Amniotic epithelial cell (primary cell): ENCODE measurements at places on chromosomes 3 and 15.

- no peak for DNase-seq
These were observed 8.4 kb upstream of the ABHD10 start for GRCh38 chr3:111970376-111970775.

GRCh38 chr3:8845641-8846040, 76.2 kb upstream of the OXTR start:
- no peak for DNase-seq

GRCh38 chr15:37880009-37880834, 54.2 kb upstream of the TMCO5A start:
- DNase-seq: peak; percentile 72

- DNase-seq: no peak
These were observed 16.1 kb upstream of the AGBL1 start for GRCh38 chr15:86063356-86064095.

GRCh38 chr15:66955871-66956585, 109.4 kb upstream of the SMAD3 start:
- peak; percentile 63 for DNase-seq

DNA sequence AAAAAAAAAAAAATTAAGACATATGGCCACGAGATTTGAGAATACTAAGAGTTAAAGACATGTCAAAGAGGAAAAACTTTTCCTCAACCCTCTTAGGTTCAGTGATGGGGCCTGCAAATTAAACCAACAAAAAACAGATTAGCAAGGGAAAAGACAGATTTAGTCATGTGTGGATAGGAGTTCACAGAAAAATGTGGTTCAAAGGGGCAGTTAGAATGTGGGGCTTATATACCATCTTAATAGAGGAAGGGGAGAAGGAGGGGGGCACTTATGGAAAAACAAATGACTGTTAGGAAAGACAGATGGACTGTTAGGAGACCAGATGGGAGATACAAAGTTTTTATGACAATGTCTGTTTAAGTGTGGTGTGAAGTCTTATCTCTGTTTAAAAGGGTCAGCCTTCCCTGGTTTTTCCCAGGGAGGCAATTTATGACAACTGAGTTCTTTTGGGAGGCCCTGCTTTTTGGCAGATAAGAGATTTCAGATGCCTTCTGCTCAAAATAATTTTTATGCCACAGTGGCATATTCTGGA, 68.7 kb upstream of the FURIN start:
- DNase-seq: no peak

GRCh38 chr3:50347187-50347813, 1.8 kb upstream of the ZMYND10 start:
- peak; percentile 61 for DNase-seq

GRCh38 chr3:30576946-30577345, 29.5 kb upstream of the TGFBR2 start:
- DNase-seq: no peak

- peak; percentile 64 for DNase-seq
These were observed 31.3 kb downstream of the GPR176 start for GRCh38 chr15:39888809-39889208.

- DNase-seq: peak; percentile 27
These were observed 106.7 kb upstream of the SNRPN start for GRCh38 chr15:24848050-24848449.

DNA sequence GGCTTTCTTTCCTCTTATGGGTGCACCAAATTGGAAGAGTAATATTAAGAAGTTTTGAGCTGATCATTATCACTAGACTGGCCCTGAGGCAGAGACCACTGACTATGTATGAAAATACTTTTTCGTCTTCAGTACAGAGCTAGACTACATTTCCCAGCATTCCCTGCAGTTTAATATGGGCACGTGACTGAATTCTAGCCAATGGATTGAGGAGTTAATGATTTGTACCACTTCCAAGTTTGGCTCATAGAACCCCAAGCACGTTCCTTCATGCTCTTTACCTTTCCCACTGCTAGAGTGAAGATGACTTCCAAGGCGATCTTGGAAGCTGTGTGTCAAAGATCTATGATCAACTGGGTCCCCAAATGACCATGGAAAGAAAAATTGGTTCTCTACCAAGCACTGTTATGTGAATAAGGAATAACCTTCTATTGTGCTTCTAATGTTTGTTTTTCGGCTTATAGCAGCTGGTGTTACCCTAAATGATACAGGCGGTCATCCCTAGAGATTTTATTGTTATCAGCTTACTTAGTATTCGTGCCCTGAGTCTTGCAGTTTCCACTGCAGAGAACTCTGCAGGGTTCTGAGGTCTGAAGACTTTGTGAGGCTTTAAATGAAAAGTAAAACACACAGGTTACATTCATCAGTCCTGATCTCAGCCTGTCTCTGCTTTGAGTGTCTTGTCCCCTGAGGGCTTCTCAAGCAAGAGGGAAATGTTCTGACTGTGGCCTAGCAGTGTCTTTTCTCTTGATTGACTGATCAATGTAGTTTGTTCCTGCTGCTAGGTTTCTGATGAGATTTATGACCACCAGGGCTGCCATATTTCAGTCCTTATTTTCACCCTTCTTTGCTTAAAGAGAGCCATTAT, 486.8 kb downstream of the PDCD6IP start:
- no peak for DNase-seq

- no peak for DNase-seq
These were observed 12.0 kb upstream of the LMAN1L start for GRCh38 chr15:74800559-74801094.

DNA sequence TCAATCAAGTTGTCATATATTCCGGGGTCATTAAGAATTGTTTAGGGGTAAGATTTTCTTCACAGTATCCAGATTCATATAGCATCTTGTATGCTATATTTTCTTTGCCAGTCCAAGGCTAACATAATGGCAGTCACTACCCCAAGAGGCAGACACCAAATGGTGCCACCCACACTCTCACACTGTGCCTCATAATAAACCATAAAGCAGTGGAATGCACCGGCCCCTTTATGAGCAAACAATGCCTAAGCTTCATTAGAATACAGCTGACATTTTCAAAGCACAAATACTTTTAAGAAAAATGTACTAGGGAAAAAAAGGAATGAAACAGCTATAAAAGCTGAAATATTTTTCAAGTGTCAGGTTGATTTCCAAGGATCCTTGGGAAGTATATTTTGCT, 121.6 kb downstream of the TFDP2 start:
- peak; percentile 55 for DNase-seq

DNA sequence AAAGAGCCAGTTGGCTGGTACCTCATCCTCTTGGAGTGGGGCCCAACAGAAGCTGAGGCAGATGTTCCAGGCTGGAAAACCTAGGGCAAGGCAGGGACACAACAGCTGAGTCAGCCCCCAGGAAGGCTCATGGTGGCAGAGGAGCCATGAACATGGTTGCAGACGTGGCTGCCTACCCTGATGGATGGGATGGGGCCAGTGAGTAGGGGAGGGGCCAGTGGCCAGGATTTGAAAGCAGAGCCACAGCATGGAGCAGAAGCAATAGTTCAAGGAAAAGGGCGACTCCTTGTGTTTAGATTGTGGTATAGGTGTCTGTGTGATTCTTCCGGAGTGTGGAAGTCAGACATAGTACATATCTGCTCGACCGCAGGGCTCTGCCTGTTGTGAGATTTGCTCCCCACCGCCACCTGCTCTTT, 24.2 kb downstream of the PXYLP1 start:
- DNase-seq: peak; percentile 53

- DNase-seq: no peak
These were observed 109.8 kb upstream of the TBC1D5 start for GRCh38 chr3:17852217-17852616.

DNA sequence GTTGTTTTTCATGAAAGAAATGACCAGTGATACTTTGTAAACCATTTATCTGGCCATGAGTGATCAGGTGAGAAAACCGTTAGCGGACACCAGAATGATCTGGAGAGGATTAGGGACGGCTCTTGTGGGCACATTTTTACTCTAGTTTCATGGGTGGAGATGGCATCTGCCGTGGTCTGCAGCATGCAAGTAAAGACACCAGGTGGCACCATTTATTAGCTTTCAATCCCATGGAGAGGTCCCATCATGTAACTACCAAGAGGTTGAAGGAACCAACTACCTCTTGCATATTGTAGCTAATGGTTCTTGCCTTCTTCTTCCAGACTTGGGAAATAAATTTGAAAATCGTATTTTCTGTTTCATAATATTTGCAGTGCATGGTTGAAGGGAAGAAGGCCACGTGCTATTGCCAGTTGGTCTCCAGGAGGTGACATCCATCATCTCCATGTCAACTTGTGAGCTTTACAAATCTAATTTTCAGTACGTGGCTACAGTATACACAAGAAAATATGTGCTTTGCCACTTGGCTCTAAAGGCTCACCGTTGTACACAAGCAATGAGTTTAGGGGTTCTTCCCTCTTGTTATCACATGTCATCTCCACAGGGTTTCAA, 1.5 kb upstream of the MAPKBP1 start:
- DNase-seq: peak; percentile 76

DNA sequence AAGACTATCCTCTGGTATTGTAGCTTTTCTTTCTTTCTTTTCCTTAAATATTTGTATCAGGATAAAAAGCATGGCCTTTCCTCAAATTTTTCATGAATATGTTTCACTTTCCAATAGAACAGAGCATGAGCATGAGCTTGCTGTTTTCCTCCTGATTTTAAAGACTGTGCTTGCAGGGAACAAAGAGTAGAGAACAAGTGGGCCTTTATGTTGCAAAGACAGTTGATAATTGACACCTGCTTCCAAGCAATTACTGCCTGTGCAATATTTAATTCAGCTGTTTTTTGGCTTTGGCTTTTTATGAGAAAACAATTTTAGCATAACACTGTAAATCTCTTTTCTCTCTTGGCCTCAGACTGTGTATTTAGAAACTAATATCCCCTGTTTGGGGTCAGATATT, 263.6 kb upstream of the AZI2 start:
- no peak for DNase-seq

DNA sequence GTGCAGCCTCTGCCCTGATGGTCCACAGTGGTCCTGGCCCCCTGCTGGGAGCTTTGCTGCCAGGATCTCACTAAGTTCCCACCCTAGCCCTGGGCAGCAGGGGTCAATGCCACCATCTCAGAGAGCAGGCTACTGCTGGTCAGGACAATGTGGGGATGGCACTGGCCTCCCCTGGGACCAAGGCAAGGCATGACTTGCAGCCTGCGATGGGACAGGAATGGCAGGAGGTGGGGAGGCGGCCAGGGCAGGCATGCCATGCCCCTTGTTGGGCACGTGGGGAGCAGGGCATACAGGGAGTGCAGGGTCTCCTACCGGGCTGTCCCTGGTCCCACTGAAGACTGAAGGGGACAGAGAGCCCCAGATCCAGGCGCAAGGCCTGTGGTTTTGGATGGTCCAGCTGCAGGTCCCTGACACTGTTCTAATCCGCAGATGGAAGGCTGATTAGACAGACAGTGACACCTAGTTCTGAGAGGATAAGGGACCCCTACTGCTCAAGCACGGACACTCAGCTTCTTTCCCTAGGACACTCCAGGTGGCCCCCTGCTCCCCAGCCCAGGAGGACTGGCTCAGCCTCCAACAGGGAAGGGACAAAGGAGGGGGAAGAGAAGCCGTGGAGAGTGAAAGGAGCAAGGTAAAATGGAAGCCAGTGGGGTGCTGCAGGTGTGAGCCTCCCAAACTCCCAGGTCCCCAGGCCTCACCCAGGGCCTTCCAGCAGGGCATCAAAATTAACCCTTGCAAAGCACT, 69.2 kb upstream of the RPL32 start:
- no peak for DNase-seq

DNA sequence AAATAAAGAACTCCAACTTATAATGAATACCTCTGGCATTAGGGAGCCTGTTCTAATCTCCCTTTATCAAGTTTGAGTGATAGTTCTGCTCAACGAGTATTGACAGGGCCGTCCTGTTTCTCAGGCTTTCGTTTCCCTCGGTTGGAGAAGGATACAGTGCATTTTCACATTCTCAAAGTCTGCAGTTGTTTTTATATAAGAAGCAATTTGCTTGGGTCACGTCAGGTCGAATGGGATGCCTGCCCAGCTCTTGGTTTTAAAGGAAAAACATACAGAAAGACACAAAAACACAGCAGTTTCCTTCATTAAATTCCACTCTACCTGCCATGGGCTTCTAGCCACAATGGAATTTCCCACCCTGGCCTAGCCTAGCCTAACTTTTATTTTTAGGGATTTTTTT, 366.3 kb downstream of the TIGIT start:
- DNase-seq: peak; percentile 10
